ENCODE measurements at places on chromosomes 4 and X. TPM values are rescaled to one million over a fixed set of nuclear protein-coding genes. Genes with fewer than 3 reads are reported as not detected.

SMPX gene
- 19.2 TPM for total RNA-seq

TMLHE gene
- total RNA-seq: 46.0 TPM

FAM236C gene
- total RNA-seq: not detected

RAB39B gene
- 0.29 TPM for total RNA-seq

P2RY4 gene
- not detected for total RNA-seq

VBP1 gene
- total RNA-seq: 8.8 TPM

TMEM144 gene
- 58.2 TPM for total RNA-seq

DNA sequence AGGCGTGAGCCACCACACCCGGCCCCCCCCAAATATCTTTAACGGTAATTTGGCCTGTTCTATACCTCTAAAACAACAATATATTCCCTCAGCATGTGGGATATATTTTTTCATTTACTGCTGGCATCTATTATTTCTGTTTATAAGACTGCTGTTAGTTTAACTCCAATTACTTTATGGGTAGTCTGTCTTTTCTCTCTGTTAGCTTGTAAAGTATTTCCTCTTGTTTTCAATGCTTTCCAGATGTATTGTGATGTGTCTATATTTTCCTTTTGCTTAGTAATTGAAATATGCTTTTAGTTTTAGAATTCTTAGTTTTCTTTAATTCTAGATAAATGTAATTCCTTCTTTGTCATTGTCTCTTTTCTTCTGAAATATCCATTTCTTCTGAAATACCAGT, 445.8 kb downstream of the ANKRD50 start:
- no peak for DNase-seq

DNA sequence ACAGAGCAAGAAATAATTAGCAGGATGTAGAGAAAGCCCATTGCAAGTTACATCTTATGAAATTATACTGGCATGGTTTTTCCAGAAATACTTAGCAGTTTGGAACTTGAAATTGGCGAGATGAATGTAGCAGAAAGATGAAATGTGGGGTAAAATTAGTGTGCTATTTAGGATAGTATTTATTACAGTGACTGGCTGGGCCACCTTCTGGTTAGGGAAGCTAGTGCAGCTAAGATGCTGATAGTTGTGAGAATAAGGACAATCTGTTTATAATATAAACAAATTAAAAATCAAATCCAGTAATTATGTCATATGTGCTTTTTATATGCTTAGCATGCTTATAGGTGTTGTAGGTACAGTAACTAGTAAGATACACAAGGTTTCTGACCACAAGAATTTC, 74.8 kb downstream of the IL15 start:
- peak; percentile 37 for DNase-seq

GRCh38 chr4:1627417-1628313, 56.4 kb downstream of the FAM53A start:
- no peak for DNase-seq

DNA sequence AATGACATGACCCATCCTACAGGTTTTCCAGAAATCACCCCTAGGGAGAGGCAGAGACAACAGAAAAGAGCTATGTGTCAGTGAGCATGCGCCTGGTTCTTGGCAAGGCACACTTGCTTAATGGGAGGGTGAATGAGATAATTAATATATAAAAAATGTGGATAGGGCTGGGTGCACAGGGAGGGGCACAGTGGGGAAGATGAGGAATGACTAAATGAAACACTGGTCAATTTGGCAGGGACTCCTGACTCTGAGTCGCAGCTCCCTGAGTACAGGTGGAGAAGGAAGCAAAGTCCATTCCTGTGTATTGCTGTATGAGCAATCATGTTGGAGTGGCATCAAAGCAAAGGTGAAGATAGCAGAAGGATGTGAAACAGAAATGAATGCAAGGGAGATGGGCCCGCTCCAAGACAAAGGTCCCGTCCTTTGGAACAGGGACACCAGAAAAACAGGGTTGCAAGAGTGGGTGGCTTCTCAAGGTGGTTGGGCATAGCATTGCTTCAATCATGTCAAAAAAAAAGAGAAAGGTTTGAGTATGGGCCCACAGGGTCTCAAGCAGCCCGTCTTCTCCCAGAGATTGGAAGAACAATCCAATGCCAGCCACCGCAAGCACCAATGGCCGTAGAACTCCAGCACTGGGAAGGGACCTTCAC, 278.4 kb upstream of the AGTR2 start:
- no peak for DNase-seq

DNA sequence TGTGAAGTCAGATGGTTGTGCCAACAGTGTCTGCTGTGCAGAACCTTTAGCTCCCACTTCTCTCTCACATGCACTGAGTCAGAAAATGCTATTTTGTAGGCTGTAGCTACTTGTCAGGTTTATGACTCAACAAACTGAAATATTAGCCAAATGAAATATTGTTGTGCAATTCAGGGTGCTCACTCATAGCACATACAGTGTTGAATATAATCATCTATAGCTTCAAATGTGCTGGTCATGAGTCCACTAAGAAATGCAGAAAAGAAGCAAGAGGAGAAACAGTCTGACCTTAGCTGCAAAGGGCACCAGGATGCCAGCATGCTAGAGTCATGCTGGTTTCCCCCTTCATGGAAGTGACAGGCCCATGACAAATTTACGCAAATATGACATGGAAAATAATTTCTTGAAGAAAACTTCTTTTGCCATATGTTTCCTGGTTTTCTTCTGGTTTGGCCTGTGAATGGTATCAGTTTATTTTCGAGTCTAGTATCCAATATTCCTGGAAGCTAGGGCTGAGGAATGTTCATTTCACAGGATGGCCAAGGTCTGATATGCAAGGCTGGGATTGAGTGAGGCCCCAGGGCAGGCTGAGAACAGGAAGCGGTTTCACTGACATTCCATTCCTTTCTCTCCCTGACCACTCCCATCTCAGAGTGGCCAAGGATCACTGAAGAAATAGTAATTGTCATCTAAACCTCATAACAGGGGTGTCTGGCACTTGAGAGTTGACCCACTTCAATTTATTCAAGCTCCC, 10.3 kb upstream of the CXCL2 start:
- no peak for DNase-seq

- DNase-seq: peak; percentile 59
Measured at GRCh38 chr4:153341575-153342090, 2.9 kb upstream of the MND1 start.

GRCh38 chr4:144820011-144820727, 174.2 kb downstream of the HHIP start:
- DNase-seq: no peak

- no peak for DNase-seq
Measured at GRCh38 chrX:31260351-31260750, 188.5 kb upstream of the FTHL17 start.

- no peak for DNase-seq
Measured at GRCh38 chrX:42022158-42022557, 98.8 kb upstream of the CASK start.

DNA sequence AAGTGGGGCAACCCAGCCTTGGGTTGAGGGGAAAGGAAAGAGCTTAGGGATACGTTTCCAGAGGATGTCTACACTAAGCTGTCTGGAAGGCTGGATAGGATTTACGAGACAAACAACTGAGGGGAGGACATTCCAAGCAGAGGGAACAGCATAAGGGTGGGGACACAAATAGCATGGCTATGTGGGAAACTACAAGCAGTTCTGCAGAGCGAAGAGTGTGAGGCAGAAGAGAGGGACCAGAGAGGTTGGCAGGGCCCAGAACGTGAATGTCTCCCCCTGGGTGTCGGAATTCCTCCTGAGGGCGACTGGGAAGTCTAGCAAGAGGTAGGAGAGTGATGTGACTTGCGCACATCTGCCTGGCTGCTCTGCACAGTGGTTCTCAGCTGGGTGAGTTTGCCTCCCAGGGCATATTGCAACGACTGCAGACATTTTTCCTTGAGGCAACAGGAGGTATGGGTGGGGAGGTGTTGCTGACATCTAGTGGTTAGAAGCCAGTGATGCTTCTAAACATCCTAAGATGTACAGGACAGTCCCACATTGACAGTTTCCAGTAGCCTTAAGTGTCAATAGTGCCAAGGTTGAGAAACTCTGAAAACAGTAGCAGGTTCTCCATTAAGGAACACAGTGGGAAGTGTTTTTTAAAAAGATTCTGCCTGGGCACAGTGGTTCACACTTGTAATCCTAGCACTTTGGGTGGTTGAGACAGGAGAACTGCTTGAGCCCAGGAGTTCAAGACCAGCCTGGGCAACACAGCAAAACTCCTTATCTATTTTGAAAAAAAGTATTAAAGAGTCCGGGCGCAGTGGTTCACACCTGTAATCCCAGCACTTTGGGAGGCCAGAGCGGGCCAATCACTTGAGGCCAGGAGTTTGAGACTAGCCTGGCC, 9.2 kb downstream of the NDUFA1 start:
- DNase-seq: no peak

DNA sequence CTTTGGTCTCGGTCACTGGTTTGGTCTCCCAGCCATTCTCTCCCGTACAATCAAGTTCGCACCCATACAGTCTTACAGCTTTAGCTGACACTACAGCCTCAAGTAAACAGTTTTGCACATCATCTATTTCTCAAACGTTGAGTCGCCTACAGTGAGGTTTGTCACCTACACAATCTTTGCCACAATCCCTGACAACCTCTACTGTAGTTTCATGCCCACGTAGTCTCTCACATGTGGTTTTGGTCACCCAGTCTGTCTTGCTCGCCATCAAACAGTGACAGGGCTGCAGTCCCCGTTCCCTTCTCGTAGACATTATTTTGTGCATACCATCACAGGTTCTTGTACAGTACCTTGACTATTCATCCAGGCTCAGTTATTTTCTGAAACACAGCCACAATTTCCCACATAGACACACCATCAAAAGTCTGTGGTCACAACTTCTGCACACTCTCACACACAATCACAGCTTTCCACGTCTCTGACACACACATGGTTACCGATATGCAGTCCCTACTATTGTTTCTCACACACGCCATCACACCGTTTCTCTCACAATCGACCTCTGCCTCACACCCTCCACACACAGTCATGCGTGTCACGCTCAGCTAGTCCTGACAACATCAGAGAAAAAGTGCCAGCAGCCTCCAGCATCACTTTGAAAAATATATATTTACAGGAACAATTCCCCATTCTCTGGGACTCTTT, 5.3 kb upstream of the CFP start:
- DNase-seq: no peak

DNA sequence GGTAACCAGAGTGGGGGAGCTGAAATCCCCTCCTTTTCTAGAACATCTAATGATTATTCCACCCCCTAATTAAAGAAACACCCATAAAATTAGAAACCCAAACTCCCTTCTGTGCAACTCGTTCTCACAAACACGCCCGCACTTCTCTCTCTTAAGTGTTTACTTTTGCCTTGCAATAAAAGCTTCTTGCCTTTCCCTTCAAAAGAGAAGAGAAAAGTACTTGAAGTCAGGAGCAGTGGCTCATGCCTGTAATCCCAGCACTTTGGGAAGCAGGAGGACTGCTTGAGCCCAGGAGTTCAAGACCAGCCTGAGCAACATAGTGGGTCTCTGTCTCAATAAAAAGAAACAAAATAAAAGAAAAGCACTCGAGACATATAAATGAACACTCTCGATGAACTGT, 3.6 kb upstream of the GPR173 start:
- DNase-seq: no peak

DNA sequence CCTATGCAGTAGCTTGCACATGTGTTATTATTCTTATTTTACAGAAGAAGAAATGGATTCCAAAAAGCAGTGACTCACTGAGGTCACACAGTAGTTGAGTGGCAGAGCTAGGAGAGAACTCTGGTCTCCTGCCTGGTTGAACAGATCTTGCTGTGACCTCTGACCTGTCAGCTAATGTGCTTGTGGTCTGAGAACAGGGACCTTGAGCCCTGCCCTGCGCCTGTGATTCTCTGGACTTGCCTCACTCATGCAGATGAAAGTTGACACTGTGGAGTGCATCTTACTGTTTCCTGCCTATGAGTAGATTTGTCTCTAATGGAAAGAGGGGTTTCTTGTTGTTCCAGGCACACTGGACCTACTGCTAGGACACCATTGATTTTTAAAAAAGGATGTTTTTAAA, 32.3 kb downstream of the ETNPPL start:
- no peak for DNase-seq

DNA sequence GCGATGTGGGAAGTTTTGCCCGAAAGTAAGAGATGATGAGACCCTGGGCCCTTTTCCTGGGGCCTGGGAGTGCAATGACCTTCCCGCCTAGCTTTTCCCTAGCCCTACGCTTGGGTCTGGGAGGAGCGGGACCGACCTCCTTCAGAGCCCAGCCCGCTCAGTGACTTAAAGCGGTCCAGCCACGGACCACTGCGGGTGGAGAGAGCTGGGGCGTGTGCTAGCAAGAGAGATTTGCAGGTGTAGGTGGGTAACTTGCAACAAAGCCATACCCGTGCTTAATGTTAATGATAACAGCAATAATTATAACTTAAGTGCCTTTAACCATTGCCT, 503 bp upstream of the PDE5A start:
- no peak for DNase-seq

- DNase-seq: no peak
Measured at GRCh38 chr4:177108708-177109107, 201.0 kb upstream of the NEIL3 start.

DNA sequence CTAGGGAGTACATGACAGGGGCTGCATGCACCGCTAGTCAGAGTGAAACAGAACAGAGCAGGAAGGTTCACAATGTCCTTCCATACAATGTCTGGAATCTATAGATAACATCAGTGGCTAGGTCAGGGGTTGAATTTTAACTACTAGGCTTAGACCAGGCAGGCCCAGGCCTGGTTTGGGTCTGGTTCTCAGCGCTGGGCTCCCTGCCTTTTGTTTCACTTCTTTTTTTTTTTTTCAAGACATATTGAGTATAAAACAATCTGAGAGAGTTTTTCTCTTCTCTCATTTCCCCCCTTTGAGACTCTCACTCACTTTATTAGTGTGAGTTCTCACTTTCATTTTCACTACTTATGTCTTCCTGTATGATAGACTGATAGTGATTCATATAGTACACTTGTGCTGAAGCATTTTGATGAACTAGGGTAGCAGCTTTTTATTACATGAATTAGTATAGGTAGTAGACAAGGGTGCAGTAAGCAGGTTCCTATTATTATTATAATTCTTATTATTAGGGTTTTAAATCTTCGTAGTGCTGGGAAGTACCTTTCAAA, 120.0 kb upstream of the ZDHHC15 start:
- no peak for DNase-seq

GRCh38 chrX:11100281-11101035, 10.7 kb upstream of the HCCS start:
- DNase-seq: peak; percentile 34

- DNase-seq: peak; percentile 60
Measured at GRCh38 chr4:104616401-104616820, 121.7 kb upstream of the CXXC4 start.

DNA sequence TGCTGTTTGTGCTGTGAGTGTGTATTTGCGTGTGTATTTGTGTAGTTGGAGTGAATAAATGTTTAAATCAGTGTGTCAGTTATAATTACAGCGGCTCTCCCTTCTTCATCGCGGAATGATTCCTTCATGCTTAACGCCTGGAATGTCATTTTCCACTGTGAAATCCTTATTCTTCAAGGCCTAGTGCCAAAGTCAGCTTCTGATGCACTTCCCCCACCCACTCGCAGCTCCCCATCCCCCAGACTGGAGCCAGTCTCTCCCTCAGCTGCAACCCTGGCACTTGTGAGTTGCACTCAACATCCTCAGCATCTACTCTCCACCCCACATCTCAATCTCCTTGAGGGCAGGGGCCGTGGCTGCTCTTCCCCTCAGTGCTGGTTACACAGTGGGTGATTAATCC, 583.0 kb downstream of the BCOR start:
- DNase-seq: no peak
